Epithelial cell of prostate (primary cell): ENCODE measurements at places on chromosomes 3 and 15.

DNA sequence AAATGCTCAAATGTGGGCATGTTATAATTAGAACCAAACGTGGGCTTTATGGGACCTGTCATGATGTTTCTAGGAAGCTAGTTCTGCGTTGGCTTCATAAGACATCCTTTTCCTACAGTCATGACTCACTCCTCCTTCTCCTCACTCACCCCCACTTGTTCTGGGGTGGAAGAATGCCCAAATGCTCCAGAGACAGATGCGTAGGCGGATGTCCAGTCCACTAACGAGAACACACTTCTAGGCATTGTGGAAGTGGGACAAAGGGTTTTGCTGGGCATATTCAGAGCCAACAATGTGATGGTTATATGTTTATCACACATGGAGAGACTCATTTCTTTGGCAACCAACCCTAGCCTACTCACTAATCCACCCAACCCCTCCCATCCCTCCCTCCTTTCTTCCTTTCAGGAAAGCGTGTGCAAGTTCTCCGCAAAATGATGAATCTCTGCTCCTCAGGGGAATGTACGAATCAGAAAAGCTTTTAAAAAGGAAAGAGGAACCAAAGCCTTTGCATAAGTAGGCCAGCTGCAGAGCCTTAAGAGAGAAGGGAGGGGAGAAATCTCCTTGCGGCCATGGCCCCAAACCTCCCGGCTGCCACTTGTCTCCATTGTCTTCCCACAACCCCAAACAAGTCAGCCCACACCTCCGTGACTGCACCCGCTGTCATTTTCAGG, 123.0 kb upstream of the SPRED1 start:
- peak; percentile 56 for DNase-seq

- DNase-seq, result no peak
Observed at GRCh38 chr15:27323801-27324200, 352.8 kb downstream of the GABRG3 start.

- no peak for DNase-seq
Observed at GRCh38 chr3:71503525-71504249, 79.8 kb downstream of the FOXP1 start.

GRCh38 chr3:120615847-120616609, 19.9 kb downstream of the NDUFB4 start:
- peak; percentile 46 for DNase-seq

DNA sequence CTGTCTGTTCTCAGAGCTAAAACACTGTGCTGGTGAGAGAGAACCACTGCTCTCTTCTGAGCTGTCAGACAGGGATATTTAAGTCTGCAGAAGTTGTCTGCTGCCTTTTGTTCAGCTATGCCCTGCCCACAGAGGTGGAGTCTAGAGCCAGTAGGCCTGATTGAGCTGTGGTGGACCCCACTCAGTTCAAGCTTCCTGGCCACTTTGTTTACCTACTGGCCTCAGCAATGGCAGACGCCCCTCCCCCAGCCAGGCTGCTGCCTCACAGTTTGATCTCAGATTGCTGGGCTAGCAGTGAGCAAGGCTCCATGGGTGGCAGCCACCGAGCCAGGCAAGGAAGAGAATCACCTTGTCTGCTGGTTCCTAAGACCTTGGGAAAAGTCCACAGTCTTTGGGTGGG, 21.0 kb upstream of the CACNA1D start:
- DNase-seq, result no peak

GRCh38 chr3:46416811-46417510, 9.9 kb downstream of the CCRL2 start:
- DNase-seq, result no peak

DNA sequence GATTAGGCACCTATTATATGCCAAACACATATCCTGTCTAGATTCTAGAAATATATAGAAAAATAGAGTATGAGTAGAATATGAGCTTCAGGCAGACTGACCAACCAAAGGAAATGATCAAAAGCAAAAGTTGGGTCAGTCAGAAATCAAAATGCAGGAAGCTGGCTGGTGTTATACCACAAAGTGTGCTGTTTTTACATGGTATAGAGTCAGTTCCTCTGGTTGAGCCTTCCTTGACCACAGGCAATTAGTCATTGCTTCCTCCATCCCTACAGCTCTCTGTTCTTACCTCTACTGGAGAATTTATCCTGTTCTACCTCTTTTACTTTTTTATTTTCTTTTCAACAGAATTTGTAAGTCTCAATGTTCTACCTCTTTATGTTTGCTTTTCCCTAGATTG, 149.8 kb downstream of the TMCO5A start:
- peak; percentile 27 for DNase-seq

DNA sequence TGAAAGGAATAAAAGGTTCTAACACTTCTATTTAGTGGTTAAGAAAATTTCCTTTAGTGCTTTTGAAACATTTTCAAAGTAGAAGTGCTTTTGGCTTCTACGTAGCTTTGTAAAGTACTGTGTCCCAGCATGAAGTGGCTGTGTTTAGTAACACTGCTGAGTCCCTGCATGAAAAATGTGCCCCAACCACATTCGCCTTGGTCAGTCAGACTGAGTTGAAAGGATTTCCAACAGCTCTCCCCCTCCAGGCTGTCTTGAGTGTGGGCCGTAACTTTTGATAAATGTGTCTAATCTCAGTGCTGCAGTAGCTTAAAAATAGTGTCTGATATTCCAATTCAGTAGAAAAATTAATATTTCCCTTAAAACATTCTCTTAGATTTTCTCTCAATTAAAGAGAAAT, 115.0 kb downstream of the NR1D2 start:
- DNase-seq, result peak; percentile 56

DNA sequence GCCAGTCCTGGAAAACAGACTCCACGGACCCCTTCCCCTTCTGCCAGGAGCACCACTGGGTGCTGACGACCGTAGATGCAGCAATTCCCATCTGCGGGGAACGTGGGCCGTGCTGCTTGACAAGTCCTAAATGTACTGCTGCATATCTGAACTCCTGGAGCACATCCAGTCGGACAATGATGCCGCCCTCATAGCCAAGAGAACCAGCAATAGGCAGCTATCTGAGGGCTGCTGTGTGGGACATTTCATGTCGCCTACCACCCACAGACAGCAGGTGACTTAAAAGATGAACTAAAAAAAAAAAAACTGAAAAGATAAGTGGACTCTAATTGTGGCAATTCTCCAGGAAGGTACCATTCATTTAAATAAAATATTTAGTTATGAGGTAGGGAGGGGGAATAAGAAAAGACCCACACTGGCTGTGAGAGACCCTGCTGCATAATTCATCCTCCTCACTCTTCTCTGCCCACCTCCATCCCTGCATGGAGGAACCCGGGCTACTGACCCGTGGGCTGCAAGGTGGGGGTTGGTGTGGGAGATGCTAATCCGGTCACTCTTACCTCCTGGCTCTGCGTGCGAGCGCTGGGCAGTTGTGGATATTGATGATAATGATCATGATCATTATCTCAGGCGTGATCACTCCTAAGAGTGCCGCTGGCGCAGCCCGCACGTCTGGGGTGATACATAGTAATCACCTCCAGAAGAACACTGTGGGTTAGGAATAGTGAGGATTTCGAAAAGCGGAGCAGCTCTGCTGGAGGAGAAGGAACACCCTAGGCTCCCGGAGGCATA, 28.3 kb downstream of the ALS2CL start:
- DNase-seq, result no peak

DNA sequence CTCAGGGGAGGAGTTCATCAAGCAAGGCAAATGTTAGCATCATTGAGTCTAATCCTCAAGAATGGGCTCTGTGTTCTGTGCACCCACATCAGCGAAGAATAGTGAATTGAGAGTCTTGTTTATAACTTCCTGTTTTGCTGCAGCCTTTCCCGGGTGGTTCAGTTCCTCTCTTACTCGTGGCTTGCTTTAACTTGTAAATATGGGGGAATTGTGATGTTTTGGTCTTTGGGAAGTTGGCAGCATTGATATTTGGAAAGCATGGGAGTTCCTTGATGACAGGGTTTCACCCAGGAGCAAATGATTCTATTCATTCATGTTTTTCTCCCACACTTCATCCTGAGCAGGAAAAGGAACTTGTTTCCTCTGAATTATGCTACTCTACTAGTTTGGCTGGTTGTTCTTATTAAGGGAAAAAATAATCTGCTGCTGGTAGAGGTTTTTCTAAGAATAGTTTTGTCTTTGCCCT, 40.4 kb downstream of the GPD1L start:
- no peak for DNase-seq

GRCh38 chr3:182370949-182371348, 422.4 kb upstream of the ATP11B start:
- DNase-seq, result peak; percentile 24

DNA sequence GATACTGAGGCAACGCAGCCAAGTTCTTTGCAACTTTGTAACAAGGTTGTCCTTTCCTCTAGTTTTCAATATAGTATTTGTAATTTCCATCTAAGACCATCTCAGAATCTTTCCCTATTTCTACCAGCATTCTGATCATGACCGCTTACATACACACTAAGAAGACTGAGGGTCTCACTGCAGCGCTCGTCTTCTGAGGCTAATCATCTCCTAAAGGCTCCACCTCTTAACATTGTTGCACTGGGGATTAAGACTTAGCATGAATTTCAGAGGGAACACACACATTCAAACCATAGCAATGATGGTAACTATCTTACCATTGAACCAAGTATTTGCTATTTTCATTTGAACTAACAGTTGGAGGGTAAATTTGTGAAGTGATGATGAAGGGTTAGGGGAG, 463.3 kb upstream of the CCDC54 start:
- no peak for DNase-seq

- no peak for DNase-seq
Observed at GRCh38 chr3:71998995-71999673, 214.2 kb upstream of the PROK2 start.

DNA sequence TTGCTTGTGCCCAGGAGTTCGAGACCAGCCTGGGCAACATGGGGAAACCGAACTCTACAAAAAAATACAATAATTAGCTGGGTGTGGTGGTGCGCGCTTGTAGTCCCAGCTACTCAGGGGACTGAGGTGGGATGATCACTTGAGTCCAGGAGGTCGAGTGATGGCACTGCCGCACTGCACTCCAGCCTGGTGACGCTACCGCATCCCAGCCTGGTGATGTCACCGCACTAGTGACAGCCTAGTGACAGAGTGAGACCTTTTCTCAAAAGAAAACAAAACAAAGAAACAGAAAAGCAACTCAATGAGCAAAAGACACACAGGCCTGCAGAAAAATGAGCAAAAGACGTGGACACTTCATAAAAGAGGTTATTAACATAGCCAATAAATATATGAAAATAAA, 19.9 kb upstream of the SYNM start:
- DNase-seq, result no peak

DNA sequence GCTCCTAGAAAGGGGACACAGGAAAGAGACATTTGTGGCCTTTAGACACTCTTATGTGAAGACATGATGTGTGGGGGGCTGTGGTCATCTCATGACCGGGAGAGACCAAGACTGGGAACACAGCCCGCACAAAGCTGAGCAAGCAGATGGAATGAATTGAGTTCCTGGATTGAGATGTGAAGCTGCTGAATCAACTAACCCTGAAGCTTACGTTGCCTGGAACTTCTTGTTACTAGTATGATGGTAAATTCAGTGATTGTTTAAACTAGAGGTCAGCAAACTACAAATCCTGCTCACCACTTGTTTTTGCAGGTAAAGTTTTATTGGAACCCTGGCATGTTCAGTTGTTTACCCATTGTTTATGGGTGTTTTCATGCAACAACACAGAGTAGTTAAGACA, 83.4 kb upstream of the BHLHE40 start:
- no peak for DNase-seq

DNA sequence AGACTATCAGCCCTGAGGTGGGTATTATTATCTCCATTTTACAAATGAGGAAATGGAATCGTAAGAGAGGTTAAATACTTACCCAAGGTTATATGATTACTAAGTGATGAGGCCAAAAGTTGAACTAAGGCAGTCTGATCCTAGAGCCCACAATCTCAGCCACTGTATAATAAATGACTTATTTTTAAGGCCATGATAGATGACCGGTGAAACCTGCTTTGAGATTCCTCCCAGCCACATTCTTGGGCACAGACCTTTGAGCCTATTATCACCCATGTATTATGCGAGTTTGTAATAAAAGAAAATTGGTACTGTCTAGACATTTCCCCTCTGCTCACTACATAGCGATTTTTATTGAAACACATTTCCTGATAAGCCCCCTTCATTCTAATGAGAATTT, 37.4 kb downstream of the POLQ start:
- DNase-seq, result no peak

- no peak for DNase-seq
Observed at GRCh38 chr3:112477891-112478290, 21.4 kb downstream of the BTLA start.

DNA sequence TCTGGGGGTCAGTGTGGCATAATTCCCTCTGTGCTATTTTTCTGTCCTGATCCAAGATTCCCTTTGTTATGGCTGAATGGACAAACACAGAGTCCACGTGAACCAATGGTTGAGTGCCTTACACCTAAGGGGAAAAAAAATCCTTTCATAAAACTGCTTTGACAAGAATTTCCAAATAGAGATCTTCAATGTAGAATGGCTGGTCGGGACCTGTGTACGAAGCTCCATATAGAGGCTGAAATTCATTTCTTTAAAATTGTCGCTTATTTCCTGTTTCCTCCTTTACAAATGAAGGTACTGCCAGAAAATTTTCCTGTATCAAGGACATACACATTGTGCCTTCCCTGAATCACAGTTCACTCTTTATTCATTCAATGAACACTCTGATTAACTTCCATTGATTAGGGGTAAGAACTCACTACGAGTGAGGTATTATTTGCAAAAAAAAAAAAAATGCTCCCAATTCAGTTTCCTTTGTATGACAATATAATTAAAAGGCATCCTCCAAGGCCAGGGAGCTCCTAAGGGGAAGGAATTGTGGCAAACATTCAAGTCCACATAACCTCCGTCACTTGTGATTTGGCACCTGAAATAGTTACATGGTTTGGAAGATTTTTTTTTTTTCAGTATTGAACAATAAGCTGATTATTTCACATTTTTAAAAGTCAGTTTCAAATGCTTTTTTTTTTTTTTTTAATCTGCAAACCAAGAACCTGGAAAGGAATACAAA, 293.8 kb downstream of the MEX3B start:
- no peak for DNase-seq

GRCh38 chr15:79086814-79087213, 3.8 kb downstream of the RASGRF1 start:
- DNase-seq, result no peak

DNA sequence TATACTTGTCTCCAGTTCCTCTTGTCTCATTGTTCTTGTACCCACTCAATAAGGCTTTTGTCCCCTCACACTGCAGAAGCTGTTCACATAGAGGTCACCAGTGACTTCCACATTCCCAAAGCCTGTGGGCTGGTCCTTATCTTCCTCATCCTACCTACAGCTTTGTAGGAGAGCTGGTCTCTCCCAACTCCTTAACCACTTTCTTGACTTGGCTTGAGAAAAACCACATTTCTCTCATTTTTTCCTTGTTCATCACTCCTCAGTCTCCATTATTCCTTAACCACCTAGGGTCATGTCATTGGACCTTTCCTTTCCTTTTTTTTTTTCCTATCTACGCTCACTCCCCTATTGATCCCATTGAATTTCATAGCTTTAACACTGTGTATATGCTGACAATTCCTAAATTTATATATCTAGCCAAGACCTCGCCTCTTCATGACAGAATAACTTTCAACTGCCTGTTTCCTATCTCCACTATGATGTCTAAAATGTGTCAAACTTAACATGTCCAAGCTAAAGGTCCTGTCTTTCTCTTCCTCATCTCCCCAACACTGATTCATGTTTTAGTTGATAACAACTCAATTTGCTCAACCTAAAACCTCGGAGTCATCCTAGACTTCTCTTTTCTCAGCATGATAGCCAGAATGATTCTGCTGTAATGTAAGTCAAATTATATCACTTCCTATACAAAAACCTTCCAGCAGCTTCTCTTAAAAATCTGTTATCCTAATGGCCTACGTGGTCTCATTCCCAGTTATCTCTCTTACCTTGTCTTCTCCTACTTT, 49.5 kb downstream of the CEP63 start:
- DNase-seq, result no peak

- no peak for DNase-seq
Observed at GRCh38 chr15:90953947-90954711, 555 bp upstream of the RCCD1 start.
